ENCODE measurements at places on chromosomes 12 and 14. TPM values are rescaled to one million over a fixed set of nuclear protein-coding genes. Genes with fewer than 3 reads are reported as not detected.

The PHETA1 gene
- polyA plus RNA-seq, result 4.4 TPM

The AQP6 gene
- under 0.01 TPM for polyA plus RNA-seq

The RDH12 gene
- 3.4 TPM for polyA plus RNA-seq

The FLVCR2 gene
- polyA plus RNA-seq, result 5.7 TPM

The DDX24 gene
- 103 TPM for polyA plus RNA-seq

GRCh38 chr12:113528606-113529293 is 57.1 kb upstream of the LHX5 start:
- no peak for DNase-seq
